Hematopoietic multipotent progenitor cell treated with erythropoietin and hydrocortisone succinate and interleukin-3 and kit ligand, for 15 days (in vitro differentiated cells): ENCODE measurements at places on chromosomes 16 and 17.
A peak's percentile ranks its signal among the peaks of the same experiment; 100 is the strongest.

DNA sequence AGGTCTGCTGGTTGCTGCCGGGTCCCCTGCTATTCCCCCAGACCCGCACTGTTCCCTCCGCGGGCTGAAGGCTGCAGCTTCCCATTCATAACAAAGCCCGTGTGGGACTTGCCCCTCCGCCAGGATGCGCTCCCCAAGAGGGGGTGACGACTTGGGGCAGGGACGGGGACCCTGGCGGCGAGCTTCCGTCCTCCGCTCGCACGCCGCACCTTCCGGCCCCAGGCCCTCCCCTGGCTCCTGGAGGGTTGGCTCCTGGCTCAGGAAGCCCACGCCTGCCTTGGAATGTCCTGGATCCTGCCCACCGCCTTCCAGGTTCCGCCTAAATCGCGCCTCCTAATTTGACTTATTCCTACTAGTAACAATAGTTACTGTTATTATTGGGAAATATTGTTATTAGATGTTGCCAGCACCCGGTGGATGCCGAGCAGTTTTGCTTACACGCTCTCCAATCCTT is 1.1 kb upstream of the TFAP4 start:
- DNase-seq = no peak

DNA sequence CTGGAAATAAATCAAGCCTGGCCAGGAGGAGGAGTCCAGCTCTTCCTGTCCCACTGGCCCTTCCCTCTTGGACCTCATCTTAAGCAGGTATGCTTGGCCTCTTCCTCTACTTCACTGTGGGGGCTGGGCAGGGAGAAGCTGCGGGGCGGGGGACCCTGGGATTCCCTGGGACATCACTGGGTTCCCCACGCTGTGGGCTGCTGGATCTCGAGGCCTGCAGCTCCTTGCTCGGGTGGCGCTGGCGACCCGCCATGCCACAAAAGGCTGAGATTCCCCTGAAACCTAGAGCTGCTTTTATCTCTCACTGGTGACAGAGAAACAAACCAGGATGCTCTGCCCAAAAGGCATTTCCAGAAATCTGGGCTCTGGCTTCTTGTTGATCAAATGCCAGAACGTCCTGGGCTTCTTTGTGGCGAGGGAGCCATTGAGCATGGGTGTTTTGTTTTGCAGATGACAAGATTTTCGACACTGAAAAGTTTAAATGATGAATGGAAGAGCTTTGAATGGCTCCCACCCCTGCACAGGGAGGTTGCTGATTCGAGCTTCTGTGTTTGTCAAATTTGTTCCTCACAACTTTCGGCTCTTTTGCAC is 8.6 kb upstream of the PGS1 start:
- DNase-seq = no peak

DNA sequence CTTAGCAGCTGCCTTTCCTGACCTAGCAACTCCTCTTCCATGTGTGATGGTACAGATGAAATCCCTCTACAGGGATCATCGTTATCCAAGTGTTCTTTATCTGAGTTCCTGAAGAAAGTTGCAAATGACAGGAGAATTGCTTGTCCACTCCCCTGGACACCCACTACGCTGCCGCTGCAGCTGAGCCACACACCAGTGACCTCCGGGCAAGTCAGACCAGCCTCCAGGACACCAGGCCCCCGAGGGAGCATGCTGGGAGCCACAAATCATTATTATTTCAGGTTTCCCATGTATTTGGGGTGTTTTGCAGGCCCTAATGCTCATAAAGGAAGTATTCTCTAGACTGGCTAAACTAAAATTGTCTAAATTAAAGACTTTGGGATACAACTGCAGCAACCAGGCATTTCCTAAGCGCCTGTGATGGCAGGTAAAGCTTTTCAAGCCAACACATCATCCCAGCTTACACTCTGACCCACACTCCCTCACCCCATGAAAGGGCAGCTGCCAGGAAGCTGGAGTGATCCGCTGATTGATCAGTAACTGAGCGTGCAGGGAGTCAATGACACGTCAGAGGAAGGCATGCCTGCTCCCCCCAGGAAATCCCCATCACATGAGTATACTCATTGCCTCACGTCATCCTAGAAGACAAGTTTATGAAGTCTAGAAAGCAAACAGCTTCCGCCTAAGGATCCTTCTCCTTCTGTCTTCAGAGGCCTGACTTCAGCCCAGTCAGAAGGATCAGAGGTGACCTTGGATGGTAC is 14.4 kb downstream of the FA2H start:
- no peak for DNase-seq

DNA sequence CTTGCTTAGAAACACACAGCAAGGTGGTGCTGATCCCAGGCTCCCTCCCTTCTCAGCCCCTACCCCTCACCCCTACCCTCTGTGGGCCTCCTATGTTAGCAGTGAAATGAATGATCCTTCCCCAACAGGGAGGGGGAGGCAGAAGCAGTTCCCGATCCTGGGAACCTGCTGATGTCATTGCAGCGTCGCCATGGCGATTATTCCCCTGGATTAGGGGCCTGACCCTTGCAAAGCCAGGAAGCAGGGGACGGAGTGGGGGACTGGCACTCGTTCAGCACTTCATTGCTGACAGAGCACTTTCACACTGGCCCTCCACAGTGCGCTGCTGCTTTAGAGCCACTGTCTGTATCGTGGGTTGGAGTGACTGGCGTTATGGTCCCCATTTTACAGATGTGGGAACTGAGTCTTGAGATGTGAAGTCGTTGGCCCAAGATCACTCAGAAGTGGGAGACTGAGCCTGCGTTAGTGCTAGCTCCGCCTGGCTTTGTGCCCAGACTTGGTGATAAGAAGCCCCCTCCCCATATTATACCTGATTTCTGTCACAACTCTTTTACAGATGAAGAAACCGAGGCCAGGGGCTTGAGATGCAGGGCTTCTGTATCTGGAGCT is 26.6 kb downstream of the LASP1 start:
- no peak for DNase-seq

- no peak for DNase-seq
These were observed 329.6 kb downstream of the SNX29 start for GRCh38 chr16:12305847-12306801.

GRCh38 chr16:23149993-23150364 is 727 bp upstream of the USP31 start:
- no peak for DNase-seq

DNA sequence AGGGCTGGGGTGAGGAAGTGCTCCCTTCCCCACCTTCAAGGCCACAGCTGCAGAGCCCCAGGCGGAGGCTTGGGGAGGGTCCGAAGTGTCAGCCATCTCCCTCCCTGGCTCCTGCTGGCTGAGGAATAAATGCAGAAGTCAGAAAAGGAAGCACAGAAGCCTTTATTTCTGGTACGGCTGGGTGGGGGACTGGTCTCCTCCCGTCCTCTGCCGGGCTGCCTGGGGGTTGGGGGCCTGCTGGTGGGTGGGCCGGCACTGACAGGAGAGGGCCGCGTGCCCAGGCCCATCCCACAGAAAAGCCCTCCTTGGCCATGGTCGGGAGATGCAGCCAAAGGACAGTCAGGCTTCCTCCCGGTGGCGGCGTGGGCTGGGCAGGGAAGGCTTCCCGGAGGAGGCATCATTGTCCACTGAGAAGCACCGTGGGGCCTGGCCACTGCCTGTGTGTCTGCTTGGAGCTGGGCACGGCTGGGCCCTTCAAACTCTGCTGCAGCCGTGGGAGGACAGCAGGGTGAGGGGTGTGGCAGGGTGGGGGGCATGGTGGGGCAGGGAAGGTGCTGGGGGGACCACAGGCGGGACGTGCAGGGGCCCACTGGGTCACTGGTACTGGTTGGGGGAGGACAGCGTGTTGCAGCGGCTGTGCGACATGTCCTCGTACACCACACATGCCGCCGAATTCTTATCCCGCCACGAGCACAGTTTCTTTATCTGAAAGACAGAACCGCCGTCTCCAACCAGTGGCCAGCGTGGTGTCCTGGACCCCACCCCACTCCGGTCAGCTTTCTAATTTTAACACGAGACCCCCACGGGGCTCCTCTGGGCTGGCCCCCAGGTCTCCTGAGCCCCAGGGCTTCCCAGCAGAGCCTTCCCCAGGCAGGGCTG is 2.4 kb downstream of the CD7 start:
- DNase-seq = no peak

- DNase-seq = no peak
These were observed 82.5 kb upstream of the HSBP1 start for GRCh38 chr16:83725313-83725712.

DNA sequence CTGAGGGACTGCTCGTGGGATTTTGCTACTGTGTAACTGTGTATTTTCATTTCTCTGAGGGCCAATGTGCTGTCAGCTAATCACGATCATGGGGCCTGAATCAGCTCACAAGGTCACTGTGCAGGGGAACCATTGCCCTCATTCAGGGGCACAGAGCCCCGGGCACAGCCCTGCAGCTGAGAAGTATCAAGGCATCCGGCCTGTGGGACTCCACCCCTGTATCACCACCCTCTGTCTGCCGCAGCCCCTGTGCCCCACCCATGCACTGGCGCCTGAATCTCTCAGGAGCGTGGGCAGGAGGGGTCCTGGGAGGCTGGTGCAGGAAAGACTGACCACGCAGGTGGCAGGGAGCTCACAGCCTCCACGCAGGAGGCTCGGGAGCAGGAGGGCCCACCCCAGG is 43.4 kb upstream of the RASD1 start:
- no peak for DNase-seq

- DNase-seq = no peak
These were observed 2.6 kb upstream of the ALG1 start for GRCh38 chr16:5069048-5069447.

GRCh38 chr17:2724784-2725164 is 13.2 kb upstream of the CLUH start:
- DNase-seq = no peak

DNA sequence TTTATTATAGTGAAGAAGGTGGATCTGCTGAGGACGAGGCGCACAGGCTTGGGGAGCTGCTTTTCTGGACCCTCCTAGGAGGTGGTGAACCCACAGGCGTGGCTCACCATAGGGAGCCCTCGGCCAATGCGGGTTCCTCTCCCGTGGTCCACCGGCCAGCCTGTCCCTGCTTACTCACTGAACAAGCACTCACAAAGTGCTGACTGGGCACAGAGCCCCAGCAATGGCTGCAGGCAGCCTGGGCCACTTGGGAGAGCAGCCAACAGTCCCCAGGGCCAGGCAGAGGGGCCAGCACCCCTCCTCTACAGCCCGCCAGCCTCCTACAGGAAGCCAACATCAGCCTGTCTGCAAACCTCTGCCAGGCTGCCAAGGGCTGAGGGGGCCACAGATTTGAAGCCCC is 19.1 kb upstream of the NCBP3 start:
- DNase-seq = no peak

GRCh38 chr16:2960183-2961010 is 3.7 kb upstream of the KREMEN2 start:
- no peak for DNase-seq

GRCh38 chr16:5932906-5933305 is 835.3 kb upstream of the EEF2KMT start:
- no peak for DNase-seq

DNA sequence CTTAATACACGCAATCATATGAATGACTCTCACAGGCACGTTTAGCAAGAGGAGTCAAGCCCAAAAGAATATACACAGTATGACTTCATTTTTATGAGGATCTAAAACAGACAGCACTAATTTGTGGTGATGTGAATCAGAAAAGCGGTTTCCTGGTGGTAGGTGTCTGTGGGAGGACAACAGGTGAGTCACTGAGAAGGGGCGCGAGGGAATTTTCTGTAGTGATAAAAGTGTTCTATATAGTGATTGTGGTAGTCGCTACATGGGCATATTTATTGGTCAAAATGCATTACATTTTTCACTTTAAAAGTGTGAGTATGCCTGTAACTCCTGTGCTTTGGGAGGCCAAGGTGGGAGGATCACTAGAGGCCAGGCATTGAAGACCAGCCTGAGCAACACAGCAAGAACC is 7.6 kb upstream of the TNRC6A start:
- DNase-seq = no peak

DNA sequence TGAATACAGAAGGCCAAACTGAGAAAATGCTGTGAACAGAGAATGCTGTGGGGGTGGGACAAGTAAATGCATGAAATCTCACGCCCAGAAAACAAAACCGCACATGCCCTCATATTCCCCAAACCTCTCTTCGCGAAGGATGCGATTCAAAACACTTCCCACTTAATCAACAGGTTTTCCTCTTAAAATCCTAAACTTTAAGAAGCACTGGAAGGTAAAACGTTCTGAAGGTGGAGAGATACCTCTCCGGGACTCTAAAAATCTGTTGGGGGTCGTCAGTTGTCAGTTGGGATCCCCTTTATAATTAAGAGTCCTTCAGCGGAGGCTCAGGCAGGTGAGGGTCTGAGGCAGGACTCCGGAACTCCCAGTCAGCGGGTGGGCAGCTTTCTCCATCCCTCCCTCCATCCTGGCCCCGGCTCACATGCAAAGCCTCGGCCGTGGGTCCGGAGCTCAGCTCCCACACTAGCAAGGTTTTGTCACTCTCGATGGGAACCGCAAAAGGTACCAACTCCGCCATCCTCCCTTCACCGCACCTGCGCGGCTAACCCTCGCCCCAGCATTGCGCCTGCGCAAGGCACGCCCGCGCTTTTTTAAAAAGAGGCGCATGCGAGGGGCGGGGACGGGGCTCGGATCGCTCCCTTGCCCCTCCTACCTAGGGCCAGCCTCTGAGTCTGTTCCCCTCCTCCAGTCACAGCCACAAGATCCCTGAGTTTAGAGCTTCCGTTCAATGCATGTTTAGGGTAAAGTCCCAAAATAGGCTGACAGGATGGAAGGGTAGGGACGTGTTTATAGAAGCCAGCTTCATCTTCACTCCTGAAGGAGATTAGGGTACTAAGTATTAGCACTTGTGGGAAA is at the start of gene RDM1:
RDM1 (minus strand) TSS at position 563 of the 855 bp plus-strand sequence; CDS start at position 517, 46 bp downstream.
- DNase-seq = peak; percentile 75

- no peak for DNase-seq
These were observed 463.8 kb upstream of the HSBP1 start for GRCh38 chr16:83343935-83344366.

DNA sequence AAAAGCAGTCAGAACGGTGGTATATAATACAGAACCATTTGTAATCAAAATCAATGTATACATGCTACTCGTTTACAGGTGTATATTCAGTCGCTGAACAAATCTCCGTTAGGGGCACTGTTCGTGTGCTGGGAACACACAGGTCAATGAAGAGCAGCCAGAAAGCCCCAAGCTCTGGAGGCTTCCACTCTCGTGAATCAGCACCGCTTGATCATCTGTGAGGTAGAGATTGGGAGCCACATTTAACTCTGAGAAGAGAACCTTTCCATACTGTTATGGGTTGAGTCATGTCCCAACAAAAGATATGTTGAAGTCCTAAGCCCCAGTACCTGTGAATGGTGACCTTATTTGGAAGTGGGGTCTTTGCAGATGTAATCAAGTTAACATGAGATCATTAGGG is 5.4 kb upstream of the CYTH1 start:
- DNase-seq = peak; percentile 31

GRCh38 chr16:75265911-75266701 is 14.7 kb upstream of the BCAR1 start:
- peak; percentile 28 for DNase-seq

- DNase-seq = no peak
These were observed 8.3 kb upstream of the EDC4 start for GRCh38 chr16:67864594-67864993.

- DNase-seq = no peak
These were observed 28.3 kb downstream of the ARSG start for GRCh38 chr17:68319410-68320162.
